ENCODE measurements at places on chromosomes 13 and 19.

- DNase-seq: no peak
Observed at GRCh38 chr19:8238251-8238650, 29.1 kb downstream of the CERS4 start.

- no peak for DNase-seq
Observed at GRCh38 chr19:30631033-30631370, 258.8 kb downstream of the ZNF536 start.

DNA sequence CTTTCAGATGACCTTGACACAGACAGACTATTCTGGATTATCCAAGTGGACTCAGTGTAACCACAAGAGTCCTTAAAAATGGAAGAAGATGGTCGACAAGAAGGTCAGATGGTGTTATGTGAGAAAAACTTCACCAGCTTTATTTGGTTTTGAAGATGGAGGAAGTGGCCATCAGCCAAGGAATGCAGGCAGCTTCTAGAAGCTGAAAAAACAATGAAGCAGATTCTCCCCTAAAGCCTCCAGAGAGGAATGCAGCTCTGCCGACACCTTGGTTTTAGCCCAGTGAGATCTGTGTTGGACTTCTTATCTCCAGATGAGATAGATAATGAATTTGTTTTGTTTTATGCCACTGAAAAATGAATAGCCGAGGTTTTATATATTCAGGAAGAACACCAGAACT, 501.5 kb downstream of the DCT start:
- no peak for DNase-seq

DNA sequence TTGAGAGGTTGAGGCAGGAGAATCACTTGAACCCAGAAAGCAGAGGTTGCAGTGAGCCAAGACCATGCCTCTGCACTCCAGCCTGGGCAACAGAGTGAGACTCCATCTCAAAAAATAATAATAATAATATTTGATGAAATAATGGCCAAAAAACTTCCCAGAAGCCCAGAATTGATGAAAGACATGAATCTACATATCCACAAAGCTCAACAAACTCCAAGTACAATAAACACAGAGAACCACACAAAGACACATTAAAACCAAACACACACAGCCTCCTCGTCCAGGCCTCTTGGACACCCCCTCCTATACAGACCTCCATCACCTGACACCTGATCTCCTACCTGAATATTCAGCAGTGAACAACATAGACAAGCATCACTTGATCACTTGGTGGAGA, 3.2 kb upstream of the SYDE1 start:
- no peak for DNase-seq

DNA sequence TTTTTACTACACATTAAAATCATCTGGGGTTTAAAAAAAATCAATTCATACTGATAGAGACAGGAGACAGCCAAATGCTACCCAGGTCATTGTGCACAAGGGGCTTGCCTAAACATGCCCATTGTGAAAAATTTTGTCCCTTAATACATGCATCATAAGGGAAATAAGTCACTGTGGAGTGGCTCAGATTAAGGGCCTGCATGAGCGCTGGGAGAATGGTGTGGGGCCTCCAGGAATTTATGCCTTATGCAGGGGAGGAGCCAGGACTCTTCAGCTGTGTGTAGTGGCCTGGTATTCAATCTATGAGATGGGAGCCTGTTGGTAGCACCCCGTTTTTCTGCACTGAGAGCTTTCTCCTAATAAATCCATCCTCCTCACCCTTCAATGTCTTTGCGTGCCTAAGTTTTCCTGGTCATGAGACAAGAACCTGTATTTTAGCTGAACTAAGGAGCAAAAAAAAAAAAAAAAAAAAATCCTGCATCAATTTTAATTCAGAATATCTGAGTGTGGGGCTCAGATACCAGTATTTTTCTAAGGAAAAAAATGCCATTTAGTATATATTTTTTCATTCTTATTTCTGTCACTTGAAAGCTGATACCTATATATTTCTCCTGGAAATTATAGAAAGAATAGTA, 997.6 kb upstream of the ATXN8OS start:
- DNase-seq: no peak

DNA sequence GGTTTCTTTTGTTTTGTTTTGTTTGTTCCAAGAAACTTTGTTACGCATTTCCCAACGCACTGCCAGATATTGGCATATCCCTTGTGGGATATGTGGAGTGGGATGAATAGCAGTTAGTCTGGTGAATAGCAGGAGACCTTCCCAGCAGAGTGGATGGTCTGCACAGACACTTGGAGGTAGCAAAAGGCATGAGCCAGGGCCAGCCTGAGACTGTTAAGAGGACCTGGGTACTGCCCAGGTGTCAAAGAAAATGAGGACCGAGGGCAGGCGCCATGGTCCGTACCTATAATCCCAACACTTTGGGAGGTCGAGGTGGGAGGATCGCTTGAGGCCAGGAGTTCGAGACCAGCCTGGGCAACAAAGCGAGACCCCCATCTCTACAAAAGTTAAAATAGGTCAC, 13.5 kb upstream of the PDCD5 start:
- DNase-seq: no peak

DNA sequence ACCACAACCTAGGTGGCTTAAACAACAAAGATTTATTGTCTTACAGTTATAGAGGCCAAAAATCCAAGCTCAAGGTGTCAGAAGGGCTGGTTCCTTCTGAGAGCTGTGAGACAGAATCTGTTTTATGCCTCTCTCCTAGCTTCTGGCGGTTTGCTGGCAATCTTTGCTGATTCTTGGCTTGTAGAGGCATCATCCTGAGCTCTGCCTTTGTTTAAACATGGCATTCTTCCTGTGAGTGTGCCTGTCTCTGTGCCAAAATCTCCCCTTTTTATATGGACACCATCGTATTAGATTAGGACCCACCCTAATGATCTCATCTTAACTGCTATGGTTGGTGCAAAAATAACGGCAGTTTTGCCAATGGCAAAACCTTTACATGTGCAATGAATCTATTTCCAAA, 169.1 kb downstream of the CACNA1A start:
- no peak for DNase-seq

DNA sequence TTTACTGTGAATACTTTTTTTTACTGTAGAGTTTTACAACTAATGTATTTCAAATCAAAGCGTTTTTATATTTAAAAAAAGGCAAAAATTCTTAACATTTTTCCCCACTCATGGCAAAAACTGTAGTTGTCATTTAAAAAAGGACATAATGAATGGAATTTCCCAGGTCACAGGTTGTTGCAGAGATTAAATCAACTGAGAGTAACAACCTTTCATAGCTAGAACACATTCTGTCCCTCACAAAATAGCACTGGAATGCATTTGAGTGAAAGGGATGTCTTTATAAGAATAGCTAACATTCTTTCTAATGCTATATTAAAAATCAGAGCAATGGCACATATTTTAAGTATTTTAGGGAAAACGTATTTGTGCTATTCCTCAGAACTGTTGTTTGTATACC, 1393.3 kb upstream of the ATXN8OS start:
- DNase-seq: no peak

Measured in NCI-H187 treated with DMSO at 0.1 percent for 48 hours (cell line).